CD8-positive, alpha-beta T cell (primary cell): ENCODE measurements at places on chromosomes 11 and 22.

- DNase-seq: no peak
These were observed 9.0 kb downstream of the KCNQ1OT1 start for GRCh38 chr11:2690596-2691354.

GRCh38 chr22:42803389-42803788 lies 53.7 kb downstream of the ARFGAP3 start:
- DNase-seq: no peak

GRCh38 chr11:10461276-10461790 lies 6.3 kb downstream of the AMPD3 start:
- DNase-seq: peak; percentile 41

- no peak for DNase-seq
These were observed 4.1 kb upstream of the MOB2 start for GRCh38 chr11:1490651-1491050.

GRCh38 chr11:75421035-75421602 lies 11.9 kb downstream of the KLHL35 start:
- DNase-seq: no peak

DNA sequence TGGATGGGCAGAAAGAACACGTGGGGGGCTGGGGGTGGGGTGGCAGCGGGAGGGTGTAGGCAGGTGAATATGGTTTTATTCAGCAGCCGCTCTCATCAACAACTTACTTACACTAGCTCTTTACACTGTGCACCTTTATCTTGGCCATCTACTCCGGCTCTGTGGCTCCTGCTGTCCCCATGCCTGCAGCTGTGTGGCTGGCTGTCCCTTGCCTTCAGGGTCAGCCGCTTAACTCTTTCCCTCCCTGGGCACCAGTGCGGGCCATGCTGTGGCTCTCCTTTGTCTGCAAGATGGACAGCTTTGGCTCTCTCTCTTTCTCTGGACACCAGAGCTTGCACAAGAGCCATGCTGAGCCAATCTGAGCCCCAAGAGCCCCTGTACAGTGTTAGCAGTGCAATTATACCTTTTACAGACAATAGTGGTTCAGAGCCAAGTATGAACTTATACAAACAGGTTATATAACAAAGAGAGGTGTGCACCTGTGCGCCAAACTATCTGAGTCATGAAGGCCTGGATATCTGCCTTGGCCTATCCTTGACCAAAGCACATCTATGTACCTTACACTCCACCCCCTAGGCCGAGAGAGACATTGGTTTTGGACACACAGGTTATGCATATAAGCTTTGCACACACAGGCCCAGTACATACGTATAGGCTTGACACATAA lies 94.3 kb upstream of the CTSC start:
- no peak for DNase-seq
